Dorsolateral prefrontal cortex (tissue), 122 donors: ENCODE measurements at places on chromosomes 16 and 17.

- peak; percentile 66 for DNase-seq
These were observed 45.3 kb downstream of the DDX19A start for GRCh38 chr16:70391881-70392481.

DNA sequence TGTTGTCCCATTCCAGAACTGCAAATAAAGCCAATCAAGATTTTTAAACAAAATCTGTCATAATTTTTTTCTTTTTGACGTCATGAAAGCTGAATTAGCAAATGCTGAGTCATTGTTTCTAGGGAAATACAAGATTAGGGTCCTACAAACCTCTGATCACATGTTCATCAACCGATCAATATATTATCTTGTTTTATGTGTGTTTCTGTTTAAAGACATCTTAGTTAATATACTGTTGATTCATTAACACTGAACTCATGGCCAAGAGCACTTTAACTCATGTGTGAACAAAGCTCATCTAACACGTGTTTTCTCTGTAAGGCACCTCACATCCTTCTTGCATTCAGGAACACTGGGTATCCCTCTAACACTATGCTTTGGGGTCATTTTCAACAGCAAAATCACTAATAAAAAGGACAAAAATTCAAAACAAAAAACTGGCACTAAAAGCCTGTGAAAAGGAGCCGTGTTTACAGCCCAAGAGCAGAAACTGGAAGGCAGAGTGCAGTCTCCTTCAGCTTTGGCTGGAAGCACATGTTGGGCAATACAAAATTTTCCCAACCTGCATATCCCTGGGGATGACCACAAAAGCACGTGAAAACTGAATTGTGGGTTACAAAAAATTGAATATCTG lies 102.5 kb downstream of the PARN start:
- DNase-seq: no peak

GRCh38 chr17:58377661-58378060 lies 25.7 kb upstream of the SUPT4H1 start:
- DNase-seq: no peak

- peak; percentile 82 for DNase-seq
These were observed 889 bp upstream of the ZNF423 start for GRCh38 chr16:49856672-49857330.

GRCh38 chr16:20319406-20319805 lies 7.9 kb downstream of the GP2 start:
- DNase-seq: no peak

DNA sequence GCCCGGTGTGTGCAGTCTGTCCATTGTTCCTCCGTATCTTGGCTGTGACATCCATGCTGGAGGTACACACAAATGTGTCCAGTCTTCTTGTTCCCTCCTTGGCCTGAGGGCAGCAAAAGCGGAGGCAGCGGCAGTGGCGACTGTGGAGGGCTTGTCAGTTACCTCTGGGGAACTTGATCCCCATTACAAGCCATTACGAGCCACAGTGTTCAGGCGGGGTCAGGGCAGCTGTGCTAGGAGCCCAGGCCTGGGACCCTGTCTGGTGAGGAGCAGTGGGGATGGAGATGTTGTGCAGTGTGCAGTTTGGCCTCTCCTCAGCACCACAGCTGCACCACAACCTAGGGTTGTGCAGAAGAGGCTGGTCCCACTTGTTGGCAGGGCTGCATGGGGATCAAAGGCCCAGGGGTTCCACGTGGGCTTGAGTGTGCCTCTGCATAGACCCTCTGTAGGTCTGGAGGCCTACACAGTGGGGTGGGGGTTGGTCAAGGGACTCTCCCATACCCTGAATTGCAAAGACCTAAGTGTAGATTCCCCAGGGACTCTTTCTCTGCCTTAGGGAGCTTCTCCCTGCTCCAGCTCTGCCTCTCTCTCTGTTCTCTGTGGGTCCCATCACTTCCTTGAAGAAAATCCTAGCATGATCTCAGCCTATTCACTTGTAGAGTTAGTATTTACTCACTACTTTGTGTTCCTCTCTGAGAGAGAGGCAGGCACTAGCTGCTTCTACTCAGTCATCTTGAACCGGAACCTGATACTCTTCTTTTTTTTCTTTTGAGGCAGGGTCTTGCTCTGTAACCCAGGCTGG lies 58.8 kb downstream of the SLFN11 start:
- DNase-seq: no peak

DNA sequence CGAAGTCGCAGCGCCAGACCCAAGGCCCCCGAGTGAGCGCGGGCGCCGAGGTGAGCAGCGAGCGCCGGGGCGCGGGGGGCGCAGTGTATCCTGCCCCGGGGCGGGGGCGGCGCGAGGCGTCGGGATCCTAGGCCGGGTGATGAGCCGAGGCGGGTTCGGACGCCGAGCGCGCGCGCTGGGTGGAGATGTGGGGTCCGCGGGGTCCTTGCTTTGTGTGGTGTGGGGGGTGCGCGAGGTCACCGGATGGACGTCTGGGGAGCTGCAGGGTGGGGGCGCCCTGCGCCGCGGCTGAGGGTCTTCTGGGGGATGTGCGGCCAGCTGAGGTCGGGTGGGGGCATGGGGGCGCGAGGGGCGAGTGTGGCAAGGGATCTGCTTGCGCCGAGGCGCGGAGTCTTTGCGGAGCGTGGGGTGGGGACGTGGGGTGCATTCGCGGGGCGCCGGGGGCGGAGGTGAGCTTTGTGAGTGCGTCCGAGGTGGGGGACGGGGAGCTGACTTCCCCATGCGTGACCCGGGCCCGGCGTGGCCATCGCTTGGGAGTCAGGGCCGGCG lies 560 bp downstream of the RAI1 start:
- DNase-seq: no peak

GRCh38 chr16:84312783-84313382 lies 18.2 kb downstream of the WFDC1 start:
- no peak for DNase-seq

- DNase-seq: no peak
These were observed 8.0 kb downstream of the TLCD3A start for GRCh38 chr17:740240-741017.

GRCh38 chr16:86319585-86320236 lies 190.6 kb upstream of the FOXF1 start:
- DNase-seq: no peak

GRCh38 chr16:82357237-82357636 lies 187.2 kb upstream of the MPHOSPH6 start:
- DNase-seq: no peak

DNA sequence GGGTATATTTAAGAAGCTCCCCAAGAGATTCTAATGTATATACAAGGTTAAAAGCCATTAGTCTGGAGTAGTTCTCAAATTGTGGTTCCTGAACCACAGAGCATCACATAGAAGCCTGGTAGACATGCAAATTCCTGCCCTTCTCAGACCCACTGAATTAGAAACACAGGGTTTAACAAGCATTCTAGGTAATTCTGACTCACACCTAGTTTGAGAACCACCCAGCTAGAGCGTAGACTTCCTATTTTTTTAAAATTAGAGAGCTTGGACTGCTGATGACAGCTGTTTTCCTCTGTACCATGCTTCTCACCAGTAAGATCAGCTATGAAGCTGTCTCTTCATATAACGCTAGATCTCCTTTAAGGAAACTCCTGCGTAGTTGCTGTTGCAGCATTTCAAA lies 50.6 kb downstream of the HS3ST3B1 start:
- no peak for DNase-seq

GRCh38 chr17:56635641-56636040 lies 42.1 kb downstream of the NOG start:
- DNase-seq: no peak

DNA sequence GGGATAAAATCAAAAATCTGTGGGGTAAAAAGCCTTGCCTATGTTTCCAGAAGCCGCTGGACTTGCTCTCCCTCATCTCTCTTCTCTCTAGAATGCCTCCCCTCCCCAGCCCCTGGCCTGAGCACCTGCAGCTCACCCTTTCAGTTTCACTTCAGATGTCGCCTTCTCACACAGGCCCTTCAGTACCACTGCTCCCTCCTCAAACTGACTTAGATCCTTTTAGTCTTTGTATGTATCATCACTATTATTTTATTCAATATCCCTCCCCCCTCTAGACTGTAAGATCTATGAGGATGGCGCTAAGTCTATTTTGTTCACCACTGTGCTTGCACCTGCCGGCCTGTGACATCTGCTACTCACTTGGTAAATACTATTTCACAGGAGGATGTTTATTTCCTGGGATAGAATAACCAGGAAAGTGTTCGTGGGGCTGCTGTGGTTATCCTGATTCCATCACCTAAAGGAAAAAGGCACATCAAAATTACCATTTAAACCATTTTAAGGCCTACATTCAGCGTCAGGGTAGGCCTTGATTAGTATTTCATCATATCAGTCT lies 122.3 kb downstream of the MRTFB start:
- no peak for DNase-seq

- DNase-seq: no peak
These were observed 18.1 kb downstream of the ZNF423 start for GRCh38 chr16:49837688-49838410.

DNA sequence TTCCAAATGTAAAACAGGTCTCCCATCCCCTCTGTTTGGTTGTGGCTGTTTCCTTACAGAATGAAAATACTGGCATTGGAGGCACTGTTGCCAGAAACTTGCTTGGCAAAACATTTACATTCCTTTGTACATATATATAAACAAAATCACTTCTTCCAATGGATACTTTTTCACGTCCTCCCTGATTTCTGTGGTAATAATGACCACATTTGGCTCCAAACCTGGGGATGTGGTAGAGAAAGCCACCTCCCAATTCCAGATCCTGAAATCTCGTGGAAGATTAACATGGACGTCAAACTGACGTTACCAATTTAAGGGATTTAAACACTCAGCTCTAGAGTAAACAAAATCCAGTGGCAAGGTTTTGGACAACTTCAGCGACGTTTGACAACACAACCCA lies 370.8 kb upstream of the ZFHX3 start:
- DNase-seq: no peak

- DNase-seq: no peak
These were observed 51.4 kb upstream of the WSCD1 start for GRCh38 chr17:6018788-6019187.

GRCh38 chr17:3482852-3483251 lies 7.1 kb downstream of the ASPA start:
- no peak for DNase-seq

DNA sequence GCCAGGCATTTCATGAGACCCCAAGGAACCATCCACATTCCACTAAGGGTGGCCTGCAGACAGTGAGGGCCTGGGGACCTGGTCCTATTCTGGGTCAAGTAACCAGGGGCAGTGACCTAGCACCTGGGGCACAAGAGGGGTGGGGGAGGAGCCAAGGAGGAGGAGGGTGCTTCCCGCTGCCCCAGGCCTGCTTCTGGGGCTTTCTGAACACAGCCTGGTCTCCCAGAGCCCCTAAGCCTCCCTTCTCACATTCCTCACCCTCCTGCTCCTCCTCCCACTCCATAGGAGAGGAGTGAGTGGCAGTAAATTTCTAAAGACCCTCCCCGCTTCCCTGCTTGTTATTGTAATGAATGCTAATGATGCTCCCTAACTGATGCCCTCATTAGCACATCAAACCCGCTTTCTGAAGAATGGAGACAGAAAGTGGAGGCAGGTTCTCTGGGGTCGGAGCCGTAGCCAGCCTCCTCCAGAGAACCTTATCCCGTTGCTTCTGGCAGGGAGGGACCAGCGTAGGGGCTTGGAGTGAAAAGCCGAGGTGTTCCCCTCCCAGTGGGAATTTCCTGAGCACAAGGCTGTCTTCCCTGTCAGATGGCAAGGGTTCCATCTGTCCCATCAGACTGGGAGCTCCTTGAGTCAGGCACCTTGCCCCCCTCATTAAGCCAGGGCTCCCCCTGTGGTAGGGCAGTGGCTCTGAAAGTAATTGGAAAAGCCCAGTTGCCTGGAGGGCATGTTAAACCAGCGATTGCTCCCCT lies 3.7 kb upstream of the SRCIN1 start:
- DNase-seq: no peak

GRCh38 chr17:8173056-8173870 lies 2.9 kb downstream of the TMEM107 start:
- peak; percentile 96 for DNase-seq

DNA sequence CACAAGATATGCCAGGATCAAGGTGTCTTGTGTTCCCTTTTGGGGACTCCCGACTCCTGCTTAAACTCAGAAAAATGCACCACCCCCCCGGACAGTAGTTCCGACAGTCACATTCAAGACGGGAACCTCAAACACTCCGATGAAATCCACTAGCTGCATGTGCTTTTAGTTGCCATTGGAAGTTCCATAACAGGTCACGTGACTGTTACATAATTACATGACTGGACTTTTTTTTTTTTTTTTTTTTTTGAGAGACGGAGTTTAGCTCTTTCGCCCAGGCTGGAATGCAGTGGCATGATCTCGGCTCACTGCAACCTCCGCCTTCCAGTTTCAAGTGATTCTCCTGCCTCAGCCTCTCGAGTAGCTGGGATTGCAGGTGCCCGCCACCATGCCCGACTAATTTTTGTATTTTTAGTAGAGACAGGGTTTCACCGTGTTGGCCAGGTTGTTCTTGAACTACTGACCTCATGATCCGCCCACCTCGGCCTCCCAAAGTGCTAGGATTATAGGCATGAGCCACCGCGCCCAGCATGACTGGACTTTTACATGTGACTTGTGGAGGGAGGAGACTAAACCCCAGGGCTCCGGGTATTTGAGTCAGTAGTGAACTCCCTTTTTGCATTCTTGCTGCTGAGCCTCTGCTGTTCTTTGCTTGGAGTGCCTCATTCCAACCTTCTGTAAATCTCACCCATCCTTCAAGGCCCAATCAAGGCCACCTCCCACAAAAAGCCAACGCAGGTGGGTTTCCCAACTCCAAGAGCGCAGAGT lies 1.6 kb downstream of the SIRT7 start:
- DNase-seq: no peak

DNA sequence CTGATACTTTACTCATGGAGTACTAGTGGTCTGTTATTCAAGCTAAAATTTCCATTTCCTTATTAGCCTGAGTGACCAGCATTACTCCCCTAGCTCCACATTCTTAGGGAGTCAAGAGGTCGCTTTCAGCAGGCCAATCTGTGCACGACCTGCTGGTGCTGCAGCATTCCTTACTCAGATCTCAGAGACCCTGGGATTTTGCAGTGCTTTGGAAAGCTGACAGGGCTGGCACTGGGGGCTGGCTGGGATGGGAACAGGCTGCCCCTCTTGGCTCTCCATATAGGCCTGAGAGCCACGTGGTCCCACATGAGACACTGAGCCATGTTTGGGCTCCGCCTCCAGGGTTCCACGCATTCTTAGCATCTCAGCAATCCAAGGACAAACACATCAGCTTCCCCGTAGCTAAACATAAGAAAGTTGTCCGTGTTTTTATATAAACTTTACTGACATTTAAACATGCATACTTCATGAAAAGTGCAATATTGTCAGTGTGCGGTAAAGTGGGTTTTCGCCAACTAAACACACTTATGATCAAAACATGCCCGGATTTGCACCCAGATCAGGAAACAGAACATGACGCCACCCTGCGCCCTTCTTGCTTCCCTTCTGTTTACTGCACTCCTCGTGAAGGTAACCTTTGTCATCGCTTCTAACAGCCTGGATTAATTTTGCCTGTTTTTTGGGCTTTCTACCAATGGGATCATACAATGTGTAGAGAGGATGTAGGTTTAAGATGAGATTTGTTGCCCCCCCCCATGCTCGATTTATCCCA lies 254.5 kb upstream of the CACNG5 start:
- DNase-seq: no peak

GRCh38 chr17:17701658-17702057 lies 20.4 kb downstream of the RAI1 start:
- no peak for DNase-seq
